Stimulated activated CD4-positive, alpha-beta T cell treated with anti-CD3 and anti-CD28 coated beads, Interleukin-2, amount 100 ng/mL, for 24 hours (primary cell): ENCODE measurements at places on chromosomes 5 and 9.

DNA sequence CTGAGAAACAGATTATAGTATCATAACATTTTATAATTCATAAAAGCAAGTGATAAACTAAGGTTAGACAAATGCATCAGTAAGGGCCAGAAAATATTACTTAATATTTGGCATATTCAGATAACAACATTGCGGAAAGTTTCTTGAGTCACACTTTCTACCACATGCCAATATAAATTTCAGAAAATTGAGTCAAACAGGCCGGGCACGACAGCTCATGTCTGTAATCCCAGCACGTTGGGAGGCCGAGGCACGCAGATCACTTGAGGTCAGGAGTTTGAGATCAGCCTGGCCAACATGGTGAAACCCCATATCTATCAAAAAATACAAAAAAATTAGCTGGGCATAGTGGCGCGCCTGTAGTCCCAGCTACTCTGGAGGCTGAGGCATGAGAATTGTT lies 47.1 kb downstream of the SLC38A9 start:
- no peak for DNase-seq

DNA sequence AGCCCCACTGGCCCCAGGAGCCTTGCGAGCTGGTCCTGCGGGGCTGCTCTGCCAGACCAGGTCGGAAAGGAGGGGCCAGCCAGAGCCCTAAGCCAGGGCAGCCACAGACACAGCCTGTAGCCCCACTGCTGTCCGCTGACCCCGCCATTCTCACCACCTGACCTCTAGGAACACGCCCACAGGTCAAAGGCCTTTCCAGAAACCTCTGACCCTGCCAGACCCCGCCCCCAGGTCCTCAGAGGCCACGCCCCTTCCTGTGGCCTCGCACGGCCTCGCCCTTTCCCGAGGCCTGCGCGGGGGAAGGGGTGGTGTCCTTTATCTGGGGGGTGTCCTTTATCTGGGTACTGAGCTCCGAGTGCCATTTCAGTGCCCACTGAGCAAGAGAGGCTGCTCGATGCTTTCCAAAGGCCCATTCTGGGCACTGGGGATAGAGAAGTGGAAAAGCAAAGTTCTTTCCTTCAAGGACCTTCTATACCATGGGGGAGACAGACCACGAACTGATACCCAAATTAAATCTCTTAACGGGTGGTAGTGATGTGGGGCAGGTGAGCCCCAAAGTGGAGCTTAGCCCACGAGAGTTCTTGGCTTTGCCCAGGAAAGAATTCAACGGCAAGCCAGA lies 46.5 kb downstream of the P4HA2 start:
- no peak for DNase-seq

- DNase-seq, result no peak
Observed at GRCh38 chr5:13859270-13860065, 85.0 kb downstream of the DNAH5 start.

- DNase-seq, result no peak
Observed at GRCh38 chr9:18536554-18536953, 62.6 kb downstream of the ADAMTSL1 start.

GRCh38 chr5:173327948-173328843 lies at the start of gene STC2:
Gene STC2, minus strand, starts transcription at chr5:173328414. Its CDS starts 221 bp downstream, at chr5:173328193.
- peak; percentile 81 for DNase-seq

- DNase-seq, result no peak
Observed at GRCh38 chr9:95880021-95880690, 4.7 kb downstream of the ERCC6L2 start.

DNA sequence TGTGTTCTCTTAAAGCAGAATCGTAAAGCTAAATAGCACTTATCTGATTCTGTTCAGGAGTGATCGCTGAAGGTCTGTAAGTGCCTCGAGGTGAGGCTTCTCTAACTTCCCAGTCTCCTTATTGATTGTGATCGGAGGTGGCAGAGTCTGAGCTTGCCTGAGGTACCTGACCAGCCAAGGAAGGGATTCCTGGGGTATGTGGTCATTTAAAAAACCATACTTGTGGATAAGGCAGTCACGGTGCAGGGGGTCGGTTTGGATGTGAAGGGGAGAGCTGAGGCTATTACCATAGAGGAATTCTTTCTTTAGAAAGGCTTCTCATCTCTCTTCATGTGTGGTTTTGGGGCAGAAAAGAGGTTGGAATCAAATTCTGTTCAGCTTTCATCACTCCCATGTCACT lies 193.7 kb downstream of the TLE4 start:
- no peak for DNase-seq

GRCh38 chr5:67964619-67965018 lies 250.9 kb upstream of the PIK3R1 start:
- no peak for DNase-seq

- no peak for DNase-seq
Observed at GRCh38 chr9:24189986-24190385, 355.7 kb downstream of the IZUMO3 start.

GRCh38 chr5:178389026-178389729 lies 156.6 kb upstream of the PHYKPL start:
- DNase-seq, result no peak

- no peak for DNase-seq
Observed at GRCh38 chr9:99326112-99326916, 104.2 kb downstream of the SEC61B start.

DNA sequence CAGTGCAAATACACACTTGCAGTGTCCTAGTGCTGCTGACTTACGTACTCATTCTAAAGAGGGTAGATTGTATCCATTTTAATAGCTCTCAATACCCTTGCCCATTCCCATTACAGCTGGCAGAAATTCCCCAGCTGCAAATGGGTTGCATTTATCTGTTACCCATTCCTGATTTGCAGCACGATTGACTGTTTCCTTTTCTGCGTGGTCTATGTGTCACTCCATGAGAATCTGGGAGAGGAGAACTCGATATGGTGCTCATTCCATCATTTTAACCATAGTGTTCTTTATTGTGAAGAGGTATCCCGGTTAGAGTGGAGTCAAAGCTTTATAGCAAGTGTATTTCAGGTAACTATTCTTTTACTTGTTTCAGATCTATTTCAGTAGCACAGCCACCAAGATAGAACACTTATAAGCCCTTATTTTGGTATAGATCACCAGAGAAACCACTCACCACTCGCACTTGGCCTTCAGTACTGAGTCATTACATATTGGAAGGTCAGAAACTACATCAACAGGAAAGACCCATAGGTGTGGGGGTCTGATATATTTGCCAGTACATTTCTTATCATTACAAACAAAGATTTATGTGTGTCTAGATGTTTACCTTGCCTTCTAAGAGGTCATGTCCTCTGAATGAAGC lies 139.5 kb downstream of the MUSK start:
- DNase-seq, result no peak

- no peak for DNase-seq
Observed at GRCh38 chr5:168651648-168652047, 72.5 kb upstream of the PANK3 start.

DNA sequence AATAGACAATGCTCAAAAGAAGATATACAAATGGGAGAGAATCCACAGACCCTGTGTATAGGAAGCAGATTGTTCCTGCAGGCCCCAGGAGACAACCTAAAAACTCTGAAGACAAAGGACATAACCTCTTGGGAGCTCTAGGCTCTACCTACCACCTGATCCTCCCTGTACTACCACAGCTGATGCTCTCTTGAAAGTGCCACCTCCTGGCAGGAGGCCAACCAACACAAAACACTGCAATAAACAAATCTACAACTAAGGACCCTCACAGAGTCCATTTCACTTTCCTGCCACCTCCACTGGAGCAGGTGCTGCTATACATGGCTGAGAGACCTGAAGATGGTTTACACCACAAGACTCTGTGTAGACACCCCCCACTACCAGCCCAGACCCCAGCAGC lies 49.0 kb downstream of the STARD4 start:
- no peak for DNase-seq

DNA sequence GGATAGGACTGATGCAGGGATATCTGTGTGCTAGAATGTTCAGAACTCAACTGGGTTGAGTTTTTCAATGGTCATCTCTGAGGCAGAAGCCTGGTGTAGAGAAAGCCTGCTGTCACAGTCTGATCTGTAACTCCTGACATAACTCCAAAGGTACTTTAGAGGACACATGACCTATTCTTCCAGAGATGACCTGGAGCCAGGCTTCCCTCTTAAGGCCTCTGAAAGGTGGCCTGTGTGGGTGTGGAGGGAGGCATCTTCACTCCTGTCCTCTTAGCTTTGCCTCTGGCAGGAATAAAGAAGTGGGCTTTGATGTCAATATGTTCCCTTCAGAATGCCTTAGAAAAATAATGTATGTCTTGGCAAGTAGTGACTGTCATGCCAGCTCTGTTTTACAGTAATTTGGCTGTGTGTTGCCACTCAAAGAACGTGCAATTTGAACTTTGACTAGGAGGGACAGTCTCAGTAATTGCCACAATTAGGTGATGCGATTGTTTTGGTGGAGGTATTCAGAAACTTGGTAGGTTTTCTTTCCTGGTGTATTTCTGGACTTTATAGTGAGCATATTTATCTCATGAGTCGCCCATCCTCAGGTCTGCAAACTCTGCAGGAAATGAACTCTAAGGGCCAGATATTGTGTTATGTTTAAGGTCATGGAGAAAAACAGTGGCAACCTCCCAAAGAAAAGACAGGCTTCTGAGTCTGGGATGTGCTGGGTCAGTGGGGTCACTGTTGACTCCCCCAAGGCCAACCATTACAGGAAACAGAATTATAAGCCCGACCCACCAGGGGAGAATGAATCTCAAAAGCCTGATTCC lies 3.2 kb upstream of the C5orf63 start:
- DNase-seq, result no peak

GRCh38 chr5:87898574-87898973 lies 370.1 kb downstream of the TMEM161B start:
- DNase-seq, result no peak

DNA sequence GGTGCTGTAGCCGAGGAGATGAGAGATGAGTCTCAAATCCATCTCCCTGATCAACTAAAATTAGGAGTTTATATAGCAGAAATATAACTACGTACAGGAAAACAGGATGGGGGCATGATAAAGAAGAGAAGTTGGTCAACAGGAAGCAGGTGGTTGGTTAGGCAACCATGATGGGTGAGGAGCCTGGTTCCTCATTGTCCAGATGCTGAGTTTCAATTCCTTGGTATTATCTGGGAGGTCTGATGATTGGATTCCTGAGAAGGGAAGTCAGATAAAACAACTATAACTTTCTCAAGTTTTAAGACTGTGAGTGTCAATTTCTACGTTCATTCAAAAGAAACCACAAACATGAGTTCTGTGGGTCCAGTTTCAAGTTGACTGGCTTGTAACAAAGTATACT lies 323.9 kb downstream of the MTRR start:
- no peak for DNase-seq

DNA sequence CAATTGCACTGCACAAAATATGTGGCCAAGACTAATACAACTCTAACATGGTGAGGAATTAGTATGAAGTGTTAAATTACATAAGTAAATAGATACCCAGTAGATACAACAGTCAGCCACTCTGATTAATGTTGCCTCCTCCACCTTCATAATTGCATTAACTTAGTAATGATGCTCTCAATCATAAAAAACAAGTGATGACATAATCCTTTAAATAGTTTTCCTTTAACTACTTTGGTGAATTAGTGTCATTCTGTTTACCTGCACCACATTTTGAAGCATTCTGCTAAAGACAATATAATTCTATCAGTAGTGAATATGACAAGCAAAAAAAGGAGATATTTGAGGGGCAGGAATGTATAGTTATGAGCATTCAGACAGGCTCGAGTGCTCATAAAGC lies 265.9 kb upstream of the SLC24A2 start:
- DNase-seq, result no peak

GRCh38 chr5:123605822-123606221 lies 93.8 kb downstream of the CSNK1G3 start:
- no peak for DNase-seq

GRCh38 chr5:12668564-12668963 lies 764.3 kb upstream of the CTNND2 start:
- no peak for DNase-seq

GRCh38 chr9:113522858-113523257 lies 59.3 kb downstream of the RGS3 start:
- no peak for DNase-seq

GRCh38 chr9:14303521-14303920 lies 10.4 kb downstream of the NFIB start:
- no peak for DNase-seq

- DNase-seq, result no peak
Observed at GRCh38 chr9:99226054-99226453, 4.0 kb downstream of the SEC61B start.

DNA sequence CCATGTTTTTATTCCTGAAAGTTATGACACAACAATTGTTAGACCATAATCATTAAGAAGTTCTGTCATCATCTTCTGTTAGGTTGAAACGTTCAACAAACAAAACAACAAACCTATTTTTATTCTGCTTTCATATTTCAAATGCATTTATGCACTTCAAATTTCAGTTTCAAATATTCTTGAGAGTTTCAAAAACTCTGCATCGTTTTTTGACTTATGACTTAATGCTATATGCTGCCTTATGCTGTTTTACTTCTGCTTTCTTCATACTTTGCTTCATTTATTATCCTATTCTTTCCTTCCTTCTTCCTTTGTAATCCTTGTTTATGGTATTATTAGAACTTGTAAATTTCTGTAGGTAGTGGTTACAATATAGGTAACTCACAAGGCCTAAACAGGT lies 95.0 kb downstream of the PCSK1 start:
- no peak for DNase-seq
